ENCODE measurements at places on chromosomes 3 and 15.

DNA sequence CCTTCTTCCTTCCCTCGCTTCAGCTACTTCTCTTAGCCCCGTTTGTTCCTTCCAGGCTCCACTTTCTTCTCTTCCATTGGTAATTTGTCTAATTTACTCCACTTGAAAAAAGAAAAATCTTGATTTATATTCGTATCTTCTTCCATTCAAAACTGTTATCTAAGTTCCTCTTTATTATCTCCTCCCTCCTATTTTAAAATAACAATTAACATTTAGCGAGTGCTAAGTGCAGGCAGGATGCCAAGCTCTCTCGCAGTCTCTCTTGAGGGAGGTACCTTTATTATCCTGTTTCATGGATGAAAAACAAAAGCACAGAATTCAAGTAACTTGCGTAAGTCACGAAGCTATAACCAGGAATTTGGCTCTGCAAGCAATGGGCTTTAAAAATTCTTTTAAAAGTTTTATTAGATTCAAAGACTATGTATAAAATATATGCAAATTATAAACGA, 418.9 kb upstream of the NAALADL2 start:
- no peak for DNase-seq

DNA sequence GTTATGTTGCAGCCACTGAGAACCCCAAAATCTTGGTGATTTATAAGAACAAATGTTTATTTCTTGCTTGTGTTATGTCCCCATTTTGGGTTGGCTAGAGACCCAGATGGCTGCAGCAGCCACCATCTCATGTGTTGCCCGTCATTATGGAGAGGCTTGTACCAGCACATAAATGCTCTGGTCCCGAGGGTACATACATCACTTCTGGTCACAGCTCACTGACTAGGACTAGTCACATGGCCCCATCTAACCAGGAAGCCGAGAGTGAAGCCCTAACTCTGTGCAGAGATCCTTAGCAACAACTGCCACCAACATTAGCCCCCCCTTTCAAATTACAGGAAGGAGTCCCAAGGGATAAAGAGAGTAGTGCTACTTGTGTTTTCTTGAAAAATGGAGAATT, 25.5 kb upstream of the HACD2 start:
- no peak for DNase-seq

- no peak for DNase-seq
Measured at GRCh38 chr3:20403986-20404740, 218.2 kb upstream of the SGO1 start.

DNA sequence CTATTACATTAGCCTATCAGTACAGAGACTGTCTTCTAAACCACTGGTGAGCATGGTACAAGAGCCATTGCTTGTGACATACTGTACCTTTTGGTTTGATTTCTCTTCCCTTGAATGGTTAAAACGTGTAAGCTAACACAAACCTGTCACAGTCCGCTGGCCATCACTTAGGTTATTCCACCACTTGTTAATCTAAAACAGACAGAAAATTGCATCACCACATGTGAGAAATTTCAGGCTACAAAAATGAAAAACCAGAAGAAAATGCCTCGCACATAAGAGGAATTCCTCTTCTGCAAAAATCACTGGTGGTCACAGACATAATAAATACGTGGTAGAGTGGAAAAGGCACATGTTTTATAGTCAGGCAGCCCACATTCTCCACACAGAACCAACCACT, 22.1 kb downstream of the PARL start:
- DNase-seq, result no peak

- no peak for DNase-seq
Measured at GRCh38 chr3:46289551-46289950, 47.3 kb downstream of the CCR3 start.

All from stimulated activated CD8-positive, alpha-beta memory T cell treated with anti-CD3 and anti-CD28 coated beads, Interleukin-15, amount 100 ng/mL, for 24 hours (primary cell).